ENCODE measurements at places on chromosomes 1 and 21. TPM values are rescaled to one million over a fixed set of nuclear protein-coding genes. Genes with fewer than 3 reads are reported as not detected.

FOXD2 gene
- total RNA-seq: 0.12 TPM

GRCh38 chr1:176964687-176965086 is 199.8 kb downstream of the ASTN1 start:
- DNase-seq: no peak

DNA sequence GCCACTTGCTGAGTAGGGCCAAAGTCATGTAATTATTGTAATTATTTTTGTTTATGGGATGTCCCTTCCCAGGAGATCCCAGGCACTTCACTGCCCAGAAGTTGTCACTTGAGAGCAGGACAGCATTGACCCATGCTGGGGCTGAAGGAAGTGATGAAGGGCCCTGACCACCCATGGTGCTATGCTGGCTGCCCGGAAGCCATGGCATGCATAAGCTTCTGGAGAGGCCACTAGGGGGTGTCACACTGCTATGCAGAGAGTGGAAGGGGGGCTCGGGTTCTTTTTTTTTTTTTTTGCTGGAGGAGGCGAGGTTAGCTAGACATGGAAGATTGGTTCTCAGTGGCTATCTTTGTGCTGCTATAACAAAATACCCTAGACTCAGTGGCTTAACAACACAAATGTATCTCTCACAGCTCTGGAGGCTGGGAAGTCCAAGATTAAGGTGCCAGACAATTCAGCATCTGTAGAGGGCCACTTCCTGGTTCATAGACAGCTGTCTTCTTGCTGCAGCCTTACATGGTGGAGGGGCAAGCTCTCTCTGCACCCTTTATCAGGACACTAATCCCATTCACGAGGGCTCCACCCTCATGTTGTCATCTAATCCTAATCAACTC is 84.9 kb downstream of the CNIH3 start:
- no peak for DNase-seq

GRCh38 chr1:56507925-56508522 is 71.3 kb downstream of the PLPP3 start:
- no peak for DNase-seq

DNA sequence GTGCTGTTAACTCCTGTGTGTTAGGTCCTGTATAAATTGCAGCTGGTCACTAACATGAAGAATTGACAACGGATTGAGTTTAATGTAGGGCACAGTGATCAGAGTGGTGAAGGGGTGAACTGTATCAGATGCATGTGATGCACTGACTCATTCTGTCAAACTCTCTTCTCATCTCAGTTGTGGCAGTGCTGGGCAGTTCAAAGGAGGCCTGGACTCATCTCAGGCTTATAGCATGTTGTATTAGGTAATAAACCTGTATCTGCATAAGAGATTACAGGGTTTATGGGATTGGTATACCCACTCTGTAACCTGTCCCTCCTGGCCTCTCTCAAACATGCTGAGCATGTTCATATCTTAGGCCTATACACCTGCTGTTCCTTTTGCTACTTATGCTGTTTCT is 12.4 kb upstream of the GBP3 start:
- DNase-seq: no peak
